ENCODE measurements at places on chromosomes 7 and 10. TPM values are rescaled to one million over a fixed set of nuclear protein-coding genes. Genes with fewer than 3 reads are reported as not detected.

GRCh38 chr7:135936497-135937217, 40.5 kb downstream of the MTPN start:
- no peak for DNase-seq

- no peak for DNase-seq
Measured at GRCh38 chr10:102113956-102114857, 6.0 kb downstream of the LDB1 start.

DNA sequence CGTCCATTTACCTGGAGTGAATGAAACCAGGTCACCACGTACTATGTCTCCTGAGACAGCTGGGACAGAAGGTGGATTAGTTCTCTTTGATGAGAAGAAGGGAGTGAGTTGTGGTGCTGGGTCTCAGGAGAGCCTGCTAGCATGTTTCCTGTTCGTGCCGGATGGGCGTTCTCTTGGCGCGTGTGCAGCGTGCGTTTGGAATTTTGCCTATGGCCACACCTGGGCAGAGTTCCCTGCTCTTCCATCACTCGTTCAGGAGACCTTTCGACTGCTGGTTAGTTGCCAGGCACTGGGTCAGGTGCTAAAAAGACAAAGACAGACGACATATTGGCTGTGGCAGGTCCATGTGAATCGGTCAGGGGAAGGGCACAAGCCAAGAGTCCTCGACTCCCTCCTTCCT, 90.3 kb downstream of the TRRAP start:
- peak; percentile 64 for DNase-seq

DNA sequence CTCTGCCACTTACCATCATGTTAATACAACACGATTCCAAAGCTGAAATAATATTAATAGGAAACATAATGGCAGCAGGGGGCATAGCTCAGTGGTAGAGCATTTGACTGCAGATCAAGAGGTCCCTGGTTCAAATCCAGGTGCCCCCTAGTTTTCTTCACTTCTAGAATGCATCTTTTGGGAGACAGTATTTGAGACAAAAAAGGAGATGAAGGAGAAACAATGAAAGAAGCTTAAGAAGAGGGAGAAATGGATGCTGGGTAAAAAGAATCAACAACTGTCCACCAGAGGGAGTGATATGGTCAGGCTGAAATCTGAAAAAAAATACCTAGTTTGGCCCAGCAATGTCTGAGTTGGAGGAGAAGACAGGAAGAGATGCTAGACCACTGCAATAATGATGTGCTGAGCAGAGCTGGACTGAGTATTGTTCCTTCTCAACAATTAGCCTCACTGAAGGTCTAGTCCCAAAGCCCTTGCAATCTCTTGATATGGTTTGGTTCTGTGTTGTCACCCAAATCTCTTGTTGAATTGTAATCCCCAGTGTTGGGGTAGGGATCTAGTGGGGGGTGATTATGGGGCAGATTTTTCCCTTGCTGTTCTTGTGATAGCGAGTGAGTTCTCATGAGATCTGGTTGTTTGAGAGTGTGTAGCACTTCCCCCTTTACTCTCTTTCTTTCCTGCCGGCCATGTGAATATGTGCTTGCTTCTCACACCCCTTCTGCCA, 48.3 kb downstream of the ZNF783 start:
- DNase-seq, result no peak

DNA sequence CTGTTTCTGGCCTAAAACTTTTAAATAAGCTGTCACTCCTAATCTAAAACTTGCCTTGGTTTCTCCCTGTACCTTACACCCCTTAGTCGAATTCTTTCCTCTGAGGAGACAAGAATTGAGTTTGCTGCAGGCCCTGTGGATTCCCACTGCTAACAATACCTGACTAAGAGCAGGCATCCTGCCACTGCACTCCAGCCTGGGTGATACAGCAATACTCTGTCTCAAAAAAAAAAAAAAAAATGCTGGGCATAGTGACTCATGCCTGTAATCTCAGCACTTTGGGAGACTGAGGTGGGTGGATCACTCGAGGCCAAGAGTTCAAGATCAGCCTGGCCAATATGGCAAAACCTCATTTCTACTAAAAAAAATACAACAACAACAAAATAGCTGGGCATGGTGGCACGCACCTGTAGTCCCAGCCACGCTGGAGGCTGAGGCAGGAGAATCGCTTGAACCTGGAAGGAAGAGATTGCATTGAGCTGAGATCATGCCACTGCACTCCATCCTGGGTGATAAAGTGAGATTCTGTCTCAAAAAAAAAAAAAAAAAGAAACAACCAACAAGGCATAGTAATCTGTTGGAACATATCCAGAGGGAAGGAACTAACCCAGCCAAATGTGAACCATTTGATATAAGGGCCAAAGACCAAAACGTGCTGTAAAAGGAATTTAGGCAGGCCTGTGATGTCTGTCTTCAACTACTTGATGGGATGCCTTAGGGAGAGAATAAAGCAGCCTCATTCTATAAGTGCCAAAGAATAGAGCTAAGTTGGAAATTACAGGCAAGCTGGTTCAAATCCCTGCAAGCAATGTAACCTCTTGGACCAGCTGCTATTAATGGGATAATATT, 732.7 kb upstream of the AUTS2 start:
- no peak for DNase-seq

Gene CNTNAP2
- 1.3 TPM for total RNA-seq

Gene COL13A1
- total RNA-seq, result not detected

Gene OR2A25
- not detected for total RNA-seq

Gene CACNB2
- total RNA-seq, result 0.19 TPM

Gene NACAD
- 6.2 TPM for total RNA-seq

Measured in mesenteric fat pad (tissue), 1 donor.